Osteocyte (in vitro differentiated cells): ENCODE measurements at places on chromosomes 3 and 15.

GRCh38 chr3:140571836-140572235 lies 106.0 kb upstream of the TRIM42 start:
- no peak for DNase-seq

- no peak for DNase-seq
Observed at GRCh38 chr15:77224352-77224751, 153.4 kb upstream of the TSPAN3 start.

DNA sequence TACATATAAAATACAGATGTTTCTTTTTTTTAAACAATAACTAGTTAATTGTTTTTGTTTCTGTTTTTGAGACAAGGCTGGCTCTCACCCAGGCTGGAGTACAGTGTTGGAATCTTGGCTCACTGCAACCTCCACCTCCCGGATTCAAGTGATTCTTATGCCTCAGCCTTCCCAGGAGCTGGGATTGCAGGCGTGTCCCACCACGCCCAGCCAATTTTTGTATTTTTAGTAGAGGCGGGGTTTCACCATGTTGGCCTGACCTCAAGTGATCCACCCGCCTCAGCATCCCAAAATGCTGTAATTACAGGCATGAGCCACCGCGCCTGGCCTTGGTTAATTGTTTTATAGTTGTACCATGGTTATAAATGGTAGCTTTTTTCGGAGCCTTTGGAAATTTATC lies 72.3 kb downstream of the PIAS1 start:
- no peak for DNase-seq

GRCh38 chr15:59349680-59350420 lies 22.8 kb downstream of the MYO1E start:
- no peak for DNase-seq

GRCh38 chr3:24829011-24829581 lies 334.4 kb upstream of the THRB start:
- peak; percentile 85 for DNase-seq

DNA sequence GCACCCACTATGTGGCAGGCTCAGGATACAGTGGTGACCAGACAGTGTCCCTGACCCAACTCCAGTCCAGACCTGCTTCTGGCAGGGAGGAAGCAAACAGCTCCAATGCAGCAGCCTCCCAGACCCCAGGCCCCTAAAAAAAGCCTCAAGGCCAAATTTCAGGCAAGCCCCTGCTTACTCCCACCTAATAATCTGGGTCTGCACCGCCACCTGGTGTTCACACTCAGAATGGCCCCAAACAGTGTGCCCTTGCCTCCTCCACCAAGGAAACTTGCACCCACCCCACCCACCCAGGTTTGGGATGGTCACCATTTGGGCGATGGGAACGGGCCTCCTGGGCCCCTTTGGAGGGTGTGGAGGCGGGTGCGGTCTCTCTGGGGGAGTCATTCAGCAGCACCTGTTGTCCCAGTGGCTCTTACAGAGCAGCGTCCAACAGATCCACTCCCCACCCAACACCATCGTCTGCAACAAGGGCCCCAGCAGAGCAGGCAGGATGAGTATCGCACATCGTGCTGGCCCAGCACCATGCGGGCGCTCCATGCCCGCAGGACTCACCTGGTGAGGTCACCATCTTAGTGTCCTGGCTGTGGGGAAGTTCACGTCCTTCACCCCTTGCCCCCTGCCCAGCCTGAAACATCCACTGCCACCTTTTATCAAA lies 17.3 kb downstream of the C3orf18 start:
- peak; percentile 88 for DNase-seq

DNA sequence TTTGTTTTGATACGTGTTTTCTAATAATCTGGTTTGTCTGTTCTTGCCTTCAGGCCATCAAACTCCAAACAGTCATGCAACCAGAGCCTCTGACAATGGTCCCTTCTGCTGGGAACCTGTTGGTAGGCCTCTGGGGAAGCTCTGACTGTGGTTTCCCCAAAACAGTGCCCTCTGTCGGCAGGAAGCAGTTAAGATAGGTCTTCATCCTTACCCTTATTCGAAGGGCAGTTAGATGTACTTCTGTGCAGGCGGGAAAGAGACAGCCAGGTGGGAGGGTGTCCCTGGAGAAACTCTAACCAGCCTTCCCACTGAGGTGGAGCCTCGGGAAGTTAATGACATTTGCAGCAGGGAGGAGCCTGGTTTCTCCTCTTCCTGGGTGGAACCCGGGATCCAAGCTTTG lies 81.6 kb upstream of the CHMP2B start:
- no peak for DNase-seq

DNA sequence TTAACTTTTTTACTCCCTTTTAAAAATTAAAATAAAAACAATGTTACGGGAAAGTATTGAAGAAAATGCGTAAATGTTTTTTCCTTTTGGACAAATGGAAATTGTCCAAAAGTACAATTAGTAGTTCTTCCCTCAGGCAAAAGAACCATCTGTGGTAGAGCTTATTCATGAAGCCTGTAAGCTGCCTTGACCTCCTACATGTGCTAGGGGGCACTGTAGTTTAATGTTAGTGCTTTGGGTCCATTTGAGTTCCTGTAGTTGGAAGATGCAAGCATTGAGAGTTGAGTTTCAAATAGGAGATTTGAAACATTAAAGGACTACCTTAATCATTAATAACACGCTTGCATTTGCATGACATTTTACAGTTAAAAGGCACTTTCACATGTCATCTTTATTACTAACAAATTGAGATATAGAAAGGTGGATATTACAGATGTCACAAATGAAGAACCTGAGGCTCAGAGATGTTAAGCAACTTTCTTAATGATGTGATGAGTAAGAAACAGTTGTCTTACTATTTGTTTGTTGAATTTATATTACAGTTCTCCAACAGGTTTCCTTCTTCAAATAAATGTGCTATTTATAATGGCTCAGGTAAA lies 1.8 kb upstream of the ZNF385D start:
- DNase-seq = no peak
